ENCODE measurements at places on chromosomes 7 and 10.

DNA sequence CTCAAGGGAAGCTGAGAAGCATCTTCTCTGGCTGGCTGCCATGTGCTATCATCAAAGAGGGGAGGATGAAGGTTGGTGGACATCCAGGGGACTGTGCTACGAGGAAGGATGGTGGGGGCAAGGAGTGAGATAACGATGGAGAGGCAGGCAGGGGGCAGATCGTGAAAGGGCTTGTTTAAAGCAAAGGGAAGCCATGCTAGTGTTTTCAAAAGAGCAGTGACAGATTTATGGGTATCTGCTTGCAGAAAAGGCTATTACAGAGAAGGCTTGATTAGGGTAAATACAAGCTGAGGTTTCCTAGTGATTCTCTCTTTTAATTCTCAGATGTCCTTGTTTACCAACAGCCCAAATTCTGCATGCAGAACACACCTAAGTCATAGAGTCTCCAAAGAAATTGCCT, 88.9 kb upstream of the MKX start:
- no peak for DNase-seq

DNA sequence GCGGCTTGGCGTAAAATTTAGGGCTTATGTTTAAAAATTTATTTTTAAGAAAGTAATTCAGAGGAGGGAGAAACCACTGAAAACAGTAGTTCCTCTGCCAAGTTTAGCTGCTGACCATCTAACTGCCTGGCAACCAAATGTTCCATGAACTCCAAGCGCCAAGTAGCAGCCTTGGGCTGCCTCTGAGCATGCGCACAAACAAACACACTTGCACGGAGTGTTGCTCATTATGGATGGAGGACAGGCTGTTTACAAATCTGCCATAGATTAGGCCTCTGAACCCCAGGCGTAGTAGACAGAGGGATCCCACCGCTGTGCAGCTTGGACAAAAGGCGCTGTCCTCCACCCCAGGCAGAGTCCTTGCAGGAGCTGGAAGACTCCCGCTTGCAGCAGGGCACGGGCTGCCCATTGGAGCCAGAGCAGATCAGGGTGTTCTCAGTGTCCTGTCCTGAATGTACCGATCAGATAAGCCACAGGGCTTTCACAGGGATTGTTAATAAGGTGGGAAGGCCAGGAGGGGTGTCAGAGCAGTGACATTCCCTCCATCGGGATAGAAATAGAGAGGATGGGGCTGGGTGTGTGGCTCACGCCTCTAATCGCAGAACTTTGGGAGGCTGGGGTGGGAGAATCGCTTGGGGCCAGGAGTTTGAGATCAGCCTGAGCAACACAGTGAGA, 47.7 kb upstream of the LYZL1 start:
- DNase-seq: no peak

- DNase-seq: no peak
These were observed 52.7 kb downstream of the NHLRC2 start for GRCh38 chr10:113907166-113907565.

DNA sequence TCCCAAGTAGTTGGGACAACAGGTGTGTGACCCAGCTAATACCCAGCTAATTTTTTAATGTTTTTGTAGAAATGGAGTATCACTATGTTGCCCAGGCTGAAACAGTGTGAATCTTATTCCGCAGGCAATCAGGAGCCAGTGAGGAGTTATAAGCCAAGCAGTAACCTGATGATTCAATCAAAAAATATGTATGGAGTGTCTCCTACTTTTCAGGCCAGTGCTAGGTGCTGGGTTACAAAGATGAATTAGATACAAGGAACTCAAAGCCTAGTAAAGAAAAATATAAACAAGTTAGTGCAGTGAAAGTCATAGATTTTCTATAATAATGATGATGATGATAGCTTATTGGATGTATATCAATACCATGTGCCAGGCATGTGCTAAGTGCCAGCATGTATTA, 13.2 kb upstream of the IFRD1 start:
- DNase-seq: no peak

GRCh38 chr7:144822223-144822622, 13.6 kb downstream of the TPK1 start:
- no peak for DNase-seq

GRCh38 chr7:101395376-101395775, 32.7 kb downstream of the COL26A1 start:
- DNase-seq: no peak

GRCh38 chr7:2128601-2129322, 104.0 kb downstream of the MAD1L1 start:
- DNase-seq: no peak

DNA sequence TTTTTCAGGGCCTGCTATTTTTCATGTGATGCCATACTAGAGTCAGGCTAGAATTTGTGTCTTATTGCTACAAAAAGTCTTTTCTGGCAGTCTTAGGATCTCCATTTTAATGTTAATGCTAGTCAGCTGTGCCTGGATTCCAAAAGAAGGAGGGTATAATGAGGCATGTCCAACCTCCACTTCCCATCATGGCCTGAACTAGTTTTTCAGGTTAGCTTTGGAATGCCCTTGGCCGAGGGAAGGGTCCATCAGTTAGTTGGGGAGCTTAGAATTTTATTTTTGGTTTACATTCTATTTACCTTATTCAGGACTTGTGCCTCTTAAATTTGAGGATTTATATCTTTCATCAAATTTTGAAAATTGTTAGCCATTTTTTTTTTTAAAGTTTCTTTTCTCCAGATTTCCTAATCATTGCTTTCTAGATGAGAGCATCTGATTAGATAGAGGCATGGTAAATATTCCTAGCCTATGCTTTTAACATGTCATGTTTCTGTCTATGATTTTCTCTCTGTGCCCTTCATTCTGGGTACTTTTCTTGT, 6.5 kb upstream of the ZNF777 start:
- DNase-seq: no peak

DNA sequence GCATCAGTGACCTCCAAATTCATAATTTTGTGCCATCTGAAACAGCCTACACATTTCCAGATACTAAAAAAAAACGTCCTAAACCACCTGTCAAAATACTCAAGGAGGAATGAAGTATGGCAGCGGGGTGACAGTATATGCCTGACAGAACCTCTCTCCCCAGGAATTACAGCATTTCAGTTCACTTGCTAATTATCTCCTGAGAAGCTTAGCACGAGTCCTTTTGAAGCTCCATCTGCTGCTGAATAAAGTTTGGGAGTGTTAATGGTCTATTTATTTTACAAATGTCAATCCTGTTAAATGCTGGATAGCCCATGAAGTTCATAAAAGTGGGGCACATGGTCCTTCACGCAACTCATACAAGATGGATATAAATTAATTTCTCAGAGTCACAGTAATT, 29.4 kb upstream of the ANLN start:
- DNase-seq: no peak

- DNase-seq: no peak
These were observed 104.7 kb upstream of the PCBD1 start for GRCh38 chr10:70993051-70993450.

- no peak for DNase-seq
These were observed 7.1 kb downstream of the SHH start for GRCh38 chr7:155804897-155805825.

GRCh38 chr7:55242613-55243012, 122.5 kb upstream of the LANCL2 start:
- no peak for DNase-seq

All from coronary artery (tissue), 2 donors.